ENCODE measurements at places on chromosomes 13 and 19.

- DNase-seq: no peak
Measured at GRCh38 chr13:113649212-113649611, 8.8 kb downstream of the ATP4B start.

DNA sequence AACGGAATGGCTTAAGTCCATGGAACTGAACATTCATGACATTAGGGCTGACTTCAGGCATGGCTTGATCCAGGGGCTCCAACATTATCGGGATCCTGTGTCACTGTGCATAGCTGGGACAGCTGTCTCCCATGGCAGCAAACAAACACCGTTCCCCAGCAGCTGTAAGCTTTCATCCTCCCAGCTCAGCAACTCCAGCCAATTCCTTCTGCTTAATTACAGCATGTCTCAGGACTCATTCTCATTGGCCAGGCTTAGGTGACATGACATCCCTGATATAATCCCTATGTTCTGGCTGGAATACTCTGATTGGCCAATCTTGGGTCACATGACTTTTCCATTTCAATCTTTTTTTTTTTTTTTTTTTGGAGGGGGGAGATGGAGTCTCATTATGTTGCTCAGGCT, 10.9 kb upstream of the TLE5 start:
- no peak for DNase-seq

- DNase-seq: no peak
Measured at GRCh38 chr13:98997738-98998641, 20.1 kb upstream of the DOCK9 start.

DNA sequence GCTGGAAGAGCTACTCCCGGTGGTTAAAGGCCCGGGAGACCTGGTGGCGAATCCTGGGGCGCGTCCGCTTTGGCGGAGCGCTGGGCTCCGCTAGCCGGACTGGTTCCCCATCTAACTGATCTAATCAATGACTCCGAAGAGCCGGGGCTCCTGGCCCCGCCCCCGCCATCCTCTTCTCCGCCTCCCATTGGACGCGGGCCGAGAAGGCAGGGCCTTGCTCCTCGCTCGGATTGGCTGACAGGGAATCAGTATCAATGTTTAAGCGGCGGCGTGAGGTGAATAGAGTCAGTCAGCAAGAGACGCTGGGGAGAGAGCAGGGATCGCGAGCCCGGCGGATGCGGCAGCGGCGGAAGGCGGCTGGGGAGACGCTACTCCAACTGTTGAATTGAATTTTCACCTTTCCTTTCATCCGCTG, 1.7 kb upstream of the PCDH17 start:
- DNase-seq: no peak

GRCh38 chr19:31303262-31303815, 45.9 kb downstream of the TSHZ3 start:
- no peak for DNase-seq

GRCh38 chr13:102586615-102587014, 10.2 kb upstream of the TPP2 start:
- DNase-seq: no peak

DNA sequence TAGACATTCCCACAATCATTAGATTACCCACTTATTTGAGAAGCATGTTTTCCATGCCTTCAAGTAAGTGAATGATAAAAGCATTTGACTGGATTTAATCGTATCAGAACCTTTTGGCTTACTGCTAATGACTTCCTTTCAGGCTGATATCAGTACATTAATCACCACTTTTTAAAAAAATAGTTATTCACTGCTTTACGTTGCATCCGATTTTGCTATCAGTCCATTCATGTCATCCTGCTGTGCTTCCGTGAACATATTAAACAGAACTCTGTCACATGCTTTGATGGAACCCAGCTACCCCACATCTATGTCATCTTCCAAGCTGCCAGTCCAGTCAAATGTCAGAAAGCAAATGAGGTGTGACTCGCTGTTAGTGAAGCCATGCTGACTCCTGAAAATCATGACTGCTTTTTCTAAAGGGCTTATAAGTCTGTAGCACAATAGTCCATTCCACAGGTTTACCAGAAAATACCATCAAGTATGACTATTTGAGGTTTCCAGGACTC, 440.9 kb downstream of the IRS2 start:
- DNase-seq: no peak
